ENCODE measurements at places on chromosomes 7 and 10.

- DNase-seq = no peak
Observed at GRCh38 chr10:34530778-34531177, 284.3 kb downstream of the PARD3 start.

DNA sequence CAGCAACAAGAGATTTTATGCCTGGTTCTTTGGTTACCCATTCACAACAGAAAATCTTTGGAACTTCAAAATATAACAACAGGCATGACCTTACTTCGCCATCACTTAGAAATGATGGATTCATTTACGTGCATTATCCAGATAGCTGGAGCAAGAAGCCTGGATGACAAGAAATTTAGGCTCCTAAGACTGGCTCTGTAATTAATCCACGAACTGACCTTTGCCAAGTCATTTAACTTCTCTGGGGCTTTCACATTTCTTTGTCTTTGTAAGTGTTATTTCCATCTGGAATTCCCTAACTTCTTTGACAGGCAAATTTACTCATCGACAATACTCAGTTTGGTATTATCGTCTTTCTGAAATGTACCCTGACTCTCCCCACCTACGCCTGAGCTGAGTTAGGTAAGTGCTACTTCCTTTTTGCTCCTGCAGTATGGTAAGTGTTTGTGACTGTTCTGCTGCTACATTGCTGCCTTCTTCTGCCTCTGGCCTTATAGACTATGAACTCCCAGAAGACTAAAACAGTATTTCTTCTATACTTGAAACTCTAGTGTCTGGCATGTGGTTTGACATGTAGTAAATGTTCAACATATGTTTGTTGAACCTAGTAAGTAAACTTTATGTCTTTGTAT is 5.5 kb upstream of the MDFIC start:
- peak; percentile 45 for DNase-seq

DNA sequence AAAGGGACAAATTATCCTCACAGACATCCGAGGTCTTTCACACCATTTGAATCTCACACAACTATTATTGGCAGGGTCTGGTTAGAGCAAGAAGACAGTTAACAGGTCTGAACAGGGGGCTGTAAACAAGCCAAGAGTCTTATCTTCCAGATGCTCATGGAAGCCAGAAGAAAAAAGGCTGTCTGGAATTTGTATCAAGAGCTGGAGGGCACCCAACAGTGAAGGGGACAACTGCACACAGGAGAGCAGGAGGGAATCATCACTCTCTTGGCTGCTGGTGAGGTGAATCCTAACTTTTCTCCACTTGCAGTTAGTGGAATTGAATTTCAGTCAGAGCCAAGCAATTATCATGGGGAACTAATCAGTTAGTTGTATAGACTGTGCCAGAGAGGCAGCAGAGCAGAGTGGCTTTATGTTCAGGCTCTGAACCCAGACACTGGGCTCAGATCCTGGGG is 880.2 kb upstream of the AUTS2 start:
- DNase-seq = no peak

GRCh38 chr7:131225619-131226513 is 101.8 kb upstream of the MKLN1 start:
- no peak for DNase-seq

DNA sequence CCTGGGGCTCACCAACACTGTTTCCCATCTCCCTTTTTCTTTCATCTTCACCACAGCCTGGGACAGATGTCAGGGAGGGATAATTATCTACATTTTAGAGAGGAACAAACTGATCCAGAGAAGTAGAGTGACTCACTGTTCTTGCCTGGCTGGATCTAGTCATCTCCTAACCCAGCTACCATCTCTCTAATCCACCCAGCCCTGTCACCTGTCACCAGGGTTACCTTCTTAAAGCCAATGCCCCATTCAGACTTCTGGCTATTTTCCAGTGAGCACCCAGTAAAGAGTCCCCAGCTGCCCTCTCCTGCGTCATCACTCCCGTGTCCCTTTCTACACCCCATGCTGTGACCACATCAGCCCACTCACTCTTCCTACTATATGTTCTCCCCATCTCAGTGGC is 68.4 kb upstream of the DUSP5 start:
- no peak for DNase-seq

DNA sequence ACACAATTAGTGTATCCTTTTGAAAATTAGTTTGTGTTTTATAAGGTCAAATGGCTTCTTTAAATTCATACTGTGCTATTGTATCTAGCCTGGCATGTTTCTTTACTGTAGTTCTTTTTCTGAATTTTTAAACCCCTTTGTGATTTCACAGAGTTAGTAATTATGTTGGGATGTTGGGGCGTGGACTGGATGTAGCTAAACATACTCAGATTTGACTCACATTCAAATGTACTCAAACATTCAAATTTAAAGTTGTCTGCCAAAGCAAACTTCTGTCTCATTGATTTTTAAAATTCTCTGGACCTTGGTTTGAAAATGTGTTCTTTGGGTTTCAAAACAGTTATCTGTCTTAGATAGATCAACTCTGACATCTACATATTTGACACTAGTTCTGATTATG is 7.2 kb upstream of the NRP1 start:
- DNase-seq = no peak

DNA sequence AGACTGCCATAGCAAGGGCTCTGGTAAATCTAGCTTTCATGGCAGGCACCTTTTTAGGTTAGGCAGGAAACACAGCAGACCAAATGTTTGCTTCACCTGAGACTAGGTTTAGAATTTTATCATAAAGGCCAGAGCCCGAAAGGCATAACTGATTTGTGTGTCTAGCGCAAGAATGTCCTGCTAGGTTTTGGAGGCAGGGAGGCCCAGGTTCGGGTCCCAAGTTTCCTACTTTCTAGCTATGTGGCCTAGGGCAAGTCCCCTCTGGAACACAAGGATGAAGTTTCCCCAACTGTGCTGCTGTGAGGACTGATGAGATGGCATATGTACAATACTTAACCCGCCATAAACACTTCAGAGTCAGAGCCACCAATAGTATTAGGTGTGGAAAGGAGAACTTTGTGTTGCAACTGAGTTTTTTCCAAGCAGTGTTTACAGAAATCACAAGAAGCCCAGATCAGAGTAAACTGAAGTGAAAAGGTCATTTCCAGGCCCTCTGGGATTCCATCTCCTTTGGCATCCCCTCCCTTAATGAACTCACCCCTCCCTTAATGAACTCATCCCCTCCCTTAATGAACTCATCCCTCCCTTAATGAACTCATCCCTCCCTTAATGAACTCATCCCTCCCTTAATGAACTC is 244.9 kb downstream of the SKAP2 start:
- no peak for DNase-seq

DNA sequence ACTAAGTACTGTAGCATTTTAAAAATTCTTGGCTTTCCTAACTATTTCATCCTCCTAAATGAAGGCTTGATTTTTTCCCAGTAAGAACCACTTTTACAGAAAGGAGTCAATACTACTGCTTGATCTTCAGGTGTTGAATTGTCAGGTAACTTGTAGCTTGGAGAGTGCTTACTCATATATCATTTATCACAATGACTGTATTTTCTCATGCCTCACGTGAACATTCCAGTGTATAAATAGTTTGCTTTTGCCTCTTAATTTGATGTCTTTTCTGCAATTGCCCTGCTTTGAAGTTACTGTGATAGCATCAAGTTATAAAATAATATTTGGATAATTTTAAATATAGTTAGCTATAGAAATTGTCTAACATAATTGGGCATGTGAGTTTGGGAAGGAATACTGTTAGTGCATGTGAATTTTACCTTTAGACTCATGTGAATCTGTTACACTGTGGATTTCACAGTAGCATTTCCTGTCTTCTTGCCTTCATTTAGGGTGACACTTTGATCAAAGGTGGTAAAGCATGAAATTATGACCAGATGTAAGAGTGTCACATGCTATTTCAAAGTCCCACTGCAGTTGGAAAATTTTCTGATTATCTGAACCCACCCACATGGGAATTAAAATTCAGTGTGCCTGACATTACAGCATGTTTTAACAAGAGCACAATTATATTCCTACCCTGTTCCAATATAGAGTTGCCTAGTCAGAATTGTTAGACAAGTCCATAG is 962.8 kb downstream of the DNAJB9 start:
- DNase-seq = no peak

GRCh38 chr7:128986609-128987008 is 48.9 kb downstream of the IRF5 start:
- no peak for DNase-seq

DNA sequence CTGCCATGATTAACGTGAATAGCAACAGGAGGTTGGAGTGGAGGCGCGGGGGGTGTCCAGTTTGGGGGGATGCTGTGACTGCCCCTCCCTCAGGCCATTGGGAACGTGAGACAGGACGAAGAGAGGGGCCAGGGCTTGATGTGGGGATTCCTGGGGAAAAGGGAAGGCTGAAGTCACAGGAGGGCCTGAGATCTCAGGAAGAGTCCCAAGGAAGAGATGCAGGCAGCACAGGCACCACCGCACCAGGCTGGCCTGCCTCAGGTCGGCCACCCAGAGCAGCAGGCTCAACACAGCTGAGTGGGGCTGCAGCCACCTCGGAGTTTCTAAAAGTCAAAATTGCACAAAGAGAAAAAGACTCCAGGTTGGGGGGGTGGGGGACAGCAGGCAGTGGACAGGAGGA is 86.7 kb downstream of the SLIT1 start:
- no peak for DNase-seq
